Fibroblast of villous mesenchyme (primary cell): ENCODE measurements at places on chromosomes 2 and 18. TPM values are rescaled to one million over a fixed set of nuclear protein-coding genes. Genes with fewer than 3 reads are reported as not detected.

DNA sequence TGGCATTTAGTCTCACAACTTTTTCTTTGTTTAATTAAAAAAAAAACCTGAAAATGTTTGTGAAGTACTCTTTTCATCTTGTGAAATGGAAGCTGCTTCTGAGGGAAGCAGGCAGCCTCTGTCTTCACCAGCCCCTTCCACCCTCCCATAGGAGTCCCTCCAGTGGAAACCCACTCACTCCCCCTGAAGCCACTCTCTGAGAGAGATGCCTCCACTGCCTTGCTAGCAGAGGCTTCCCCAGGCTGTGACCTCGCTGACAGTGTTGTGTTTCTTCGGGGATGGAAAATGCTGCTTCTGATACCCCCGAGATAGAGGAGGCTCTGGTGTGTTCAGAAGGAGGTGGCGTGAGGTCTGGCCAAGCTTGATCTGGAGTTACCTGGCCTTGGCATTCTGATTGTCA is 59.9 kb downstream of the SH3RF3 start:
- DNase-seq: no peak

- no peak for DNase-seq
Measured at GRCh38 chr2:178946494-178946893, 103.4 kb downstream of the CCDC141 start.

The TMEFF2 gene
- not detected in 2 replicates for total RNA-seq

GRCh38 chr2:9010866-9011265 is 7.4 kb upstream of the MBOAT2 start:
- DNase-seq: peak; percentile 56

- DNase-seq: peak; percentile 95
Measured at GRCh38 chr2:69601179-69601612, 42.3 kb downstream of the AAK1 start.
